ENCODE measurements at places on chromosomes 6 and 20. TPM values are rescaled to one million over a fixed set of nuclear protein-coding genes. Genes with fewer than 3 reads are reported as not detected.

The LPA gene
- total RNA-seq, result 0.19 TPM

The FILIP1 gene
- total RNA-seq, result 5.0 TPM

The CST4 gene
- total RNA-seq, result not detected

The CDH4 gene
- 7.4 TPM for total RNA-seq

The TREM2 gene
- total RNA-seq, result not detected

The SAPCD1 gene
- 5.9 TPM for total RNA-seq

The FNDC1 gene
- total RNA-seq, result 0.30 TPM

The CCHCR1 gene
- total RNA-seq, result 38.0 TPM

The SLC17A2 gene
- not detected for total RNA-seq

The HFE gene
- 1.6 TPM for total RNA-seq

The RALY gene
- total RNA-seq, result 150 TPM

The NRN1 gene
- 0.26 TPM for total RNA-seq

The DDX43 gene
- not detected for total RNA-seq

The TBP gene
- total RNA-seq, result 20.9 TPM

The RBM12 gene
- total RNA-seq, result 175 TPM

The HLA-DRB1 gene
- 6.7 TPM for total RNA-seq

The OR2H1 gene
- not detected for total RNA-seq

The BEND6 gene
- 1.9 TPM for total RNA-seq

The SIRPA gene
- total RNA-seq, result 4.4 TPM

The FOXS1 gene
- not detected for total RNA-seq

The HSPA1L gene
- 1.9 TPM for total RNA-seq

The TUBB1 gene
- not detected for total RNA-seq

The NT5E gene
- 1.5 TPM for total RNA-seq

The HSPA12B gene
- 4.9 TPM for total RNA-seq

The PLCB1 gene
- 8.6 TPM for total RNA-seq

The BANF2 gene
- total RNA-seq, result not detected

The OSTM1 gene
- 30.3 TPM for total RNA-seq

The PAK5 gene
- 0.44 TPM for total RNA-seq

The RTN4IP1 gene
- total RNA-seq, result 19.5 TPM

The CLPSL1 gene
- not detected for total RNA-seq

The DEFB113 gene
- total RNA-seq, result not detected

The CALHM6 gene
- total RNA-seq, result 0.93 TPM

The C6orf15 gene
- total RNA-seq, result not detected

The FAM209B gene
- total RNA-seq, result 0.82 TPM

The L3MBTL1 gene
- 17.0 TPM for total RNA-seq

The EPB41L2 gene
- total RNA-seq, result 123 TPM

The PKIB gene
- total RNA-seq, result 73.3 TPM

The CMTR1 gene
- 34.3 TPM for total RNA-seq

The PEX7 gene
- total RNA-seq, result 6.4 TPM

All from H1 (cell line).